HEK293T (cell line): ENCODE measurements at places on chromosomes 2 and 18.
A peak's percentile ranks its signal among the peaks of the same experiment; 100 is the strongest.

DNA sequence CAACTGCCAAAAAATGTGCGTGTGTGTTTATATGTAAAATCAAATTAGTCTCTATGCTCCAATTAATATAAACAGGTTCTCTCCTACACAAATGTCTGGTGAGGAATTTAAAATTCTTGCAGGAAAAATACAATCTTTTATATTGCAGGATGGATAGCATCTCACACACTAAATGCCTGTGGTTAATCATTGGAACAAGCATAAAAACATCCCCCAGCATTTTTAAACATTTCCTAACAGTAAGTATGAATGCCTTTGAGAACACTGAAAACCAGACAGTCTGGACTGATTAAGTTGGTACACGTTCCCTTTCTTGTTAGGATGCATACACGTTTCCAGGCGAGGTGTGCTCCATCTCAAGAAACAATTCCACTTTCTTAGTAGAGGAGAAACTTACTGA lies 29.9 kb upstream of the PDE1A start:
- no peak for DNase-seq

- DNase-seq = no peak
Measured at GRCh38 chr2:100064592-100065428, 77.6 kb downstream of the AFF3 start.

DNA sequence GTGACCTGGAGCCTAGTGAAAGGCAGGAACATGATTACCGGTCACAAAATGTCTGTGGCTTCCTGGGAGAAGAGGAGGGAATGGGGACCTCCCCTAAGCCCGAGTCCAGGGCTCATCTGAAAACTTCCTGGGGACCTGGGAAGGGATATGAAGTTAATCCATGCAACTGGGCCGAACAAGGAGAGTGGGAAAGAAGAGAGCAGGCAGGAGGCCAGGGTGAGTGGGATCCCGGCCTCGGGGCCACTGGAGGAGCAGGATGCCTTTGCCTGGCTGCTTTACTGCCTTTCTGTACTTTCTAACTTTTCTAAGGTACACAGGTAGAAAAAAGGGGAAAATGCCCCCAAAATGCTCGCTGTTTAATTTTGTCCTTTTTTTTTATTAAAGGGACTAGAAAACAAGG lies 43.4 kb upstream of the MAL start:
- DNase-seq = no peak

- no peak for DNase-seq
Measured at GRCh38 chr2:18066894-18067293, 188.4 kb downstream of the KCNS3 start.

DNA sequence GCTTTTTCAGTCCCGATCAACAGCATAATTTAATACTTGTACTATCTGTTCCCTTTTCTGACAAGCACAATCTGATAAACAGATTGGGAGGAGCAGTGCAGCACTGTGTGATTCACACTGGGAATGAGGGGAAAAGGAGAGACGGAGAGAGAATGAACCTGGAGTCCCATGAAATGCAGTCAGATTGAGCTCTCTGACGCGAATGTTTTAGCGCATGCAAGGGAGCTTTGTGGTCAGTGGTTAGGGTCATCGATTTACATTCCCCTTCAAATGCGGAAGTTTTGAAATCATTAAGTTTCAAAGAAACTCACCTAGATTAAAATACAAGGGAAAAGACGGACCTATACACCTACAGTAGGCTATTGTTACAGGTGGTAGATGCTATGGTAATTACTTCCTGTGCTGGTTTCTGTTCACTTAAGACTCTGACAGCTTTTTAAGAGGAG lies 99.6 kb downstream of the KCTD1 start:
- DNase-seq = no peak

GRCh38 chr2:99833586-99834201 lies 308.7 kb downstream of the AFF3 start:
- no peak for DNase-seq

DNA sequence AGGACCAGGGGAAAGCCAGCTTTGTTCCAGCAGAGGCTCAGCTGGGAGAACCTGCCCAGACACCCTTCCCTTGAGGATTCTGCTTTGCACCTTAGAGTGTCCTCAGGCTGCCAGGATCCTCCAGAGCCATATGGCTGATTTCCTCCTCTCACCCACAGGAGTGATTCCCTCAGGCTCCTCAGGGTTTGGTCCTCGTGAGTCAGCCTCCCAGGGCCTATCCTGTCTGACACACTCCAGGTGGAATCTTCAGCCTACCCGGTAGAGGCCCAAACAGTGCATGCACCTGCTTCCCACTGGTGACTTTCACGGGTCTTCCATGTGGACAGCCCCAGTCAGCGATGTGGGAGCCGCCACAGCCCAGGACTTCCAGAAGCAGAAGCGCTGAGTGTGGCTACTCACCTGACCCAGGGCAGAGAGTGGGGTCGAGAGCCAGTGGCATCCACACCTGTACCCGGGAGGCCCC lies 73.3 kb downstream of the TFCP2L1 start:
- DNase-seq = no peak

GRCh38 chr2:42386682-42387081 lies 25.7 kb upstream of the COX7A2L start:
- DNase-seq = peak; percentile 43

DNA sequence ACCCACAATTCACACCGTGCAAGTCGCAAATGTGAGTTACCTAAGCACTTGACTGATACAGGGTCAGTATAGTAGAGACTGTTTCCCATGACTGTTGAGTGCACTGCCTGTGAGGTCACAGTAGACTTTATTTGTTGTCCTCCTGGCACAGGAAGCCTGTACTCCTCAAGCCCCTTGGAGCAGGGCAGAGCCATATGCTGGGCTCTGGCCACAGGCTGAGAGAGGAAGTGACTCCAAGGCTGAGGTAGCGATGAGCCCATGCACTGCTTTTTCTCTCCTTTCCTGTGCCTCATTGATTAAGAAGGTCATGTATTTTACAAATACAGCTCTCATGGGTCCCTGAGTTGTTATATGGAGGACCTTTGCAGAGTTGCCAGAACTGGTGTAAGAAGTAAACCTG lies 287.7 kb downstream of the SRBD1 start:
- DNase-seq = no peak

DNA sequence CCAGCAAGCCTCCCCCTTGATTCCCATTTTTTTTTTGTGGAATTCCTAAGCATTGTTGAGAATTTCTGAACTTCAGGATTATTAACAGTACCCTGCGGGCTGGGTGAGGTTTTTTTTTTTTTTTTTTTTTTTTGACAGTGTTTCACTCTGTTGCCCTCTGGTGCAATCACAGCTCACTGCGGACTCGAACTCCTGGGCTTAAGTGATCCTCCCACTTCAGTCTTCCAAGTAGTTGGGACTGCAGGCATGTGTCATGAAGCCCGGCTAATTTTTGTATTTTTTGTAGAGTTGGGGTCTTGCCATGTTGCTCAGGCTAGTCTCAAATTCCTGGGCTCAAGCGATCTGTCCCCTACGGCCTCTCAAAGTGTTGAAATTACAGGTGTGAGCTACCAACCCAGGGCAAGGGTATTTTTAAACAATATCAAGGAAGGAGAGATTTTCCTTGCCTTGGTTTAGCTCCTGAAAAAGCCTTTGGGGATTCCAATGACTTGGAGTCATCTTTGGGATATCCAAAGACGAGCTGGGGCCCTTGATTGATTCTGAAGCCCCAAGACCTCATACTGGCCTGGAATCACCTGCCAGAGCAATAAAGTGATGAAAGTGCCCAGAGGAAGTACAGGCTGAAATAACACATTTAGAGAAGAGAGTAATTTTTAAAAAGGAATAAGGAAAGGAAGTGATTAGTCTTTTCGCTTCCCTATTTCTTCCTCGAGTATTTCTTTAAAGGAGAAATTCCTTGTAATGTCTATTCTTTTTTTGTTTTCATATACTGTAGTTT lies 240.2 kb downstream of the TGIF1 start:
- no peak for DNase-seq

DNA sequence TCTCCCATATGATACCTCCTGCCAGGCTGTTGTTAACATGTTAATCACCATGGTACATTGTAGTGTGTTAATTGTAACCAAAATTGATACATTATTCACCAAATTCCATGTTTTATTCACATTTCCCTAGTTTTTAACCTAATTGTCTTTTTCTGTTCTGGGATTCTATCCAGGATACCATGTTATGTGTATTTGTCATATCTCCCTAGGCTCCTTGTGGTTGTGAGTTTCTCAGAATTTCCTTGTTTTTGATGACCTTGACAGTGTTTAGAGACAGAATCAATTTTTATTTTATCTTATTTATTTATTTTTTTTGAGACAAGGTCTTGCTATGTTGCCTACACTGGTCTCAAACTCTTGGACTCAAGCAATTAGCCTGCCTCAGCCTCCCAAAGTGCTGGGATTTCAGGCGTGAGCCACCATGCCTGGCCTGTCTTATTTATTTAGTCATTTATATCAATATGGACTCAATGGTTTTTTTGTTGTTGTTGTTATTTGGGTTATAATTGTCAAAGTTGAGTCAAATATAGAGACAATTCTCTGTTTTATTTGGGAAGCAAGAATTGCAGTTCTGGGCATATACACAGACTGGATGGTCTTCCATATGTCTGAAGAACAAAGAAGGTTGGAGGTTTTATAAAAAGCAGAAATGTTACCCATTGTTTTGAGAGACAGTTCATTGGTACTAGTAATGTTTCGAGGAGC lies 42.6 kb downstream of the INPP4A start:
- no peak for DNase-seq

- no peak for DNase-seq
Measured at GRCh38 chr2:109135359-109136197, 6.6 kb downstream of the SH3RF3 start.

DNA sequence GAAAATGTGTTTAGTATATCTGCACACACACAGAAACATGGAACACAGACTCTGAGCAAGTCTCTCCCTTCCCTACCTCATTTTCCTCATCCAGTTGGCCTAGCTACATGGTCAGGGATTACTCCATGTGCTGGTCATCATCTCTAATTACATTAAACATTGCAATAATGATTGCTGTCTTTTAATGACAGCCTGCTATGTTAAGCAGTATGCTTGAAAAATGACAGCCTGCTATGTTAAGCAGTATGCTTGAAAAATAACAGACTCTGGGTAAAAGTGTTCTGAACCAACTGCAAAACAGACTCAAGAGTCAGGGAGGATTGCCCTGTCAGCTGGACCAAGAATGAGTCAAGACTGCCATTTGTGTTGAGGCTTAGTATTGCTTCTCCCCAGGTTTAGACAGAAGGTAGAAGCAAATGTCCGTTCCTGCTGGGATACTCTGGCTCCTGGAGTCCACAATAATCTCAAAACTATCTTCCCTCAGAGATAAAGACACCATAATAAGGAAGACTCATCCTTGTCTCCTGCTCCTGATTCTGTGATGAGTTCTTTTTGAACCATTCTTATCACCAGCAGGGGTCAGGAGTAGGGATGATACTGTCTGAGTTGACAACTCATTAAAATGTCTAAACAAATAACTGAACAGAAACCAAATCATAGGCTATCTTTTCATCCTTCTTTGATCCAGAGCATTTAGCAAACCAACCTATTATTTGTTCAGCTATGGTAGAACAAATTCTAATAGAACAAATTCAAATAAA lies 57.7 kb downstream of the CCDC93 start:
- no peak for DNase-seq

DNA sequence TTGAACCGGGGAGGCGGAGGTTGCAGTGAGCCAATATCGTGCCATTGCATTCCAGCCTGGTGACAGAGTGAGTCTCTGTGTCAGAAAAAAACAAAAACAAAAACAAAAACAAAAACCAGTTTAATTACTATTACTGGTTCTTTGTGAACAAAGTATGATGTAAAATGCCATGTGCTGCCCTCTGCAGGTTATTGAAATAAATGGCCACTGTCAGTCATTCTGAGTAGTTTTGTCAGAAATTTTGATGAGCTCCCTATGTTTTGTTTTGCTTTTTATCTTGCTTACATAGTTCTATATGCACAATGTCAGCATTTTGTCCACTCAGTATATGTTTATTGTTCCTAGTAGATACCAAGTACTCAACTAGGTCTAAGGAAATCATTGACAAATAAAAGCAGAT lies 423.6 kb upstream of the CHST9 start:
- peak; percentile 16 for DNase-seq

DNA sequence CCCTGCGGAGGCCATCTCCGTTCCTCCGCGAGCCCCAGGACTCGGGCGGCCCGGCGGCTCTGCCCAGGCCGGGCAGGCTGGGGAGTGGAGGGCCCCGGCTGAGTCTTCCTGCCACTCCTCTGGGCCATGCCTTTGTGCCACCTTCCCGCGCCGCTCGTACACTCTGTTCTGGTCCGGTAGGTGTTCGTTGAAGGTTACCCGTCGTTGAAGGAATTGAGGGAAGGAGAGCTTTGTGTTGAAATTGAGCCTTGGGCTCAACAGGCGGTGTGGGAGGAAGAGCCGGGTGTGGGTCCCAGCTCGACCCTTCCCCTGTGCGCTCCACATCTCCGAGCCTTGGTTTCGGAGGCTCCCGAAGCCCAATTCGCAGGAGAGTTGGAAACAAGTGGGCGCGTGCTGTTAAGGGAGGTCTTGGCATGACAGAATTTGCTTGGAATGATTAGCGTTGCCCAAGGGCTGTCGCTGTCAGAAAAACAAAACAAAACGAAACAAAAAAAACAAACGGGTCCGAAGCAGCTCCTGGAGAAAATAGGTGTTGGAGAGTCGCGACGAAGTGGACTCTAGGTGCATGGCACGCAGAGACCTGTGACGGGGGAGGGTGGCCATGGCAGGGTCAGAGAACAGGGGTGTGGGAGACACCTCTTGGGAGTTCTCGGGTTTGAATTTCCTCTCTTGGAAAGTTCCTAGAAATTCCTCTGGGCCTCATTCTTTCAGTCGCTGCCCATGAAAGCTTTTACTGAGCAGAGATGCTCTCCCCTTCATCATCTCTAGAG lies 1.2 kb upstream of the MZT2A start:
- no peak for DNase-seq

GRCh38 chr2:119827866-119828507 lies 68.3 kb downstream of the PTPN4 start:
- no peak for DNase-seq
